Esophagus squamous epithelium (tissue), 5 donors: ENCODE measurements at places on chromosomes 13 and 19.

DNA sequence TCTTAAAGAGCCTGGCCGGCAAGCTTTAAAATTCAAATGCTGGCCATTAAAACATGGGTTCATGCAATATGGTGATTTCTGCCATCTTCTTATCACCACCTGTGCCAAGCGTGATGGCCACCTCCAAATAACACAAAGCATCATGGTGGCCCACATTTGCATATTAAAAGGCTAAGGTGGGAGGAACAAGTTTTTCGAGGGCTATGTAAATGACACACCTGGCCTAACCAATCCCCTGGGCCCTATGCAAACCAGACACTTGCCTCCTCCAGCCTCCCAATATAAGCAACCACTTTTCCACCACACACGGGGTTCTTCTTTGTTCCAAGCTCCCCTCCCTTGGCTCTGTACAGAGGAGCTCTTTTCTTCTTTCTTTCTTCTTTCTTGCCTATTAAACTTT lies 14.4 kb downstream of the LILRB4 start:
- no peak for DNase-seq

DNA sequence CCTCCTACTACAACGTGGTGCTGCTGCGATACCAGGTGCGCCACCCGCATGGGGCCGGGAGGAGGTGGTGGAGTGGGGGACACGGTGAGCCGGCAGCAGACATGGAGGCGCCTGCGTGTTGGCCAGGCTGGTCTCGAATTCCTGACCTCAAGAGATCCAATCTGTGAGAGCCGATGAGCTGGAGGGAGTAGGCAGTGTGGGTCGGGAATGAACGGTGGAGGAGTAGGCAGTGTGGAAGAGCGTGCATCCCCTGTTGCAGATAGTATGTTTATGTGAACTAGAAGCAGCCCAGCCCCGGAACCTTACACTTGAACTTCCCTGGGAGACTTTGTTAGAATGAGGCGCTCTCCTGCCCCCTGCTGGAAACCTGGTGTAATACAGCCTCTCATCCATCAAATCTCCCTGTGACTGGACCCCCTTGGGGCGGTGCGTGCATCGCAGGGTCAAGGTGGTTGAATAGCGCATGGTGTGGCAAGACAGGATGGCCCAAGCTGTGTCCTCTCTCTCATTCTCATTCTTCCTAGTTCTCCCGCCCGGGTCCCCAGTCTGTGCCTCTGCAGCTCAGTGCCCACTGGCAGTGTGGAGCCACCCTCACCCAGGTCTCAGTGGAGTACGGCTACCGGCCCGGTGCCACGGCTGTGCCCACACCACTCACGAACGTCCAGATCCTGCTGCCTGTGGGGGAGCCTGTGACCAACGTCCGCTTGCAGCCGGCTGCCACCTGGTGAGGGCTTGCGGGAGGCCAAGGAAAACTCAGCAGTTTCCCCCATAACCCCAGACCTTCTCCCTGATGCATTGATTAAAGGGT lies 10.5 kb upstream of the B3GNT3 start:
- no peak for DNase-seq

DNA sequence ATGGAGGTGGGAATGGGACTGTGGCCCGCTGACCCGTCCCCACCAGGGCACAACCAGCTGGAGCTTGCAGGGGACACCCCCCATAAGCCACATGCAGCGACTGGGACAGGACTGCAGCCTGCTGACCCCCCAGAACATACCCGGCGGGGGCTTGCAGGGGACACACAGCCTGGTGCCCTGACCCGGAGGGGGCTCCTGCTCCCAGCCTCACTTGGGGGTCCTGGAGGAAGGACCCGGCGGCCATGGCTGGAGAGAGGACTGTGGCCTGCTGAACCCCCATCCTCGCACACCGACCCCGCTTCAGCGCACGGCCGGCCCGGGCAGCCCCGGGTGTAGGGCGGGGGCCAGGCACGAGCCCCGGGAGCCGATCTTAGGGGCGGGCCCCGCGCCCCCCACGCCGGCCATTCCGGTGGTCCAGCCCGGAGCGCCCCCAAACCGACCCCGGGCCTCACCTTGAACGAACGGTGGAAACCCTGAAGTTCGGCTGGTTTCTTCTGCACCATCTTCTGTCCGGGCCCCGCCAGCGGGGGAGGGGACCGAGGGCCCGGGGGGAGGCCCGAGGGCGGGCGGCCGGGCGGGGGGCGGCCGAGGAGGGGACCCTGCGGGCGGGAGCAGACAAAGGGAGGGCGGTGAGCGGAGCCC lies 574 bp downstream of the MKNK2 start:
- no peak for DNase-seq

DNA sequence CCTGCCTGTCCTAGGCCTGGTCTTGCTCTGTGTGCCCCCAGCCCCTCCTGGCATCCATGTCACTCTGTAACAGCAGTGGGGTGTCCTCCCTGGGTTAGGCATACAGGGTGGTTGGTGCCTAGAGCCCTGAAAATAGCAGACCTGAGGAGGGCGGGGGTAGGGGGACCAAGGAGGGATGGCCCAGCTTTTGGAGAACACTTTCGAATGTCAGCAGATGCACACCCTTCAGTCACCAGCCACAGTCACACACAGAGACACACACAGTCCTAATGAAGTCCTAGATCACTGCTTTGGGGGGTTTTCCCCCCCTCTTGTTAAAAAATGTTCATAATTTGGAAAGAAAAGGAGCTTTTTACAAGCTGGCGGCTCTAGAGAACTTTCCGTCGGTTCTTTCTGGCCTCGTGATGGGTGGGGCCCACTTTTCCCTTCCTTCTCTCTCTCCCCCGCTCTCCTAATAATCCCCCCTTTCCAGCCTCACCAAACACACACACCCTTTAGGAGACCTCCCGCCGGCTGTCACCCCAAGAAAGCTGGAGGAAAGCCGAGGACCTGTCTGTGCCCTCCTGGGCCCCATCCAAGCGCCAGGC lies 47.9 kb downstream of the LYL1 start:
- no peak for DNase-seq

DNA sequence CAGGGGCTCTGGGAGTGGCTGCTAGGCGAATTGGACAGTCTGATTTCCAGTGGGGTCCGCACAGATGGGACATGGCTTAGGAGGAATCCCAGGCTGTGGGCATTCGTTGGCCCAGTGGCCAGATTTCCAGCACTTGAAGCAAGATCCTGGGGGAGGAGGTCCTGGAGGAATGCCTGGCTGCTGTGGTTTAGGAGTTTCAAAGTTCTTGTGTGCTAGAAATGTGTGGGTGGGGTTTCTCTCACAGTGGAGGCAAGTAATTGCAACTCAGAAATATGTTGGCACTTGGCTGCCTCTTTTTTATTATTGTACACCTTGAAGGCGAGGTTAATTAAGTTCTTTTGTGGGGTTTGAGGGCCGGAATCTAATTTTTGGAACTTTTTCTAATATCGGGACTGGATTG lies 17.1 kb downstream of the IGFL3 start:
- DNase-seq, result no peak

DNA sequence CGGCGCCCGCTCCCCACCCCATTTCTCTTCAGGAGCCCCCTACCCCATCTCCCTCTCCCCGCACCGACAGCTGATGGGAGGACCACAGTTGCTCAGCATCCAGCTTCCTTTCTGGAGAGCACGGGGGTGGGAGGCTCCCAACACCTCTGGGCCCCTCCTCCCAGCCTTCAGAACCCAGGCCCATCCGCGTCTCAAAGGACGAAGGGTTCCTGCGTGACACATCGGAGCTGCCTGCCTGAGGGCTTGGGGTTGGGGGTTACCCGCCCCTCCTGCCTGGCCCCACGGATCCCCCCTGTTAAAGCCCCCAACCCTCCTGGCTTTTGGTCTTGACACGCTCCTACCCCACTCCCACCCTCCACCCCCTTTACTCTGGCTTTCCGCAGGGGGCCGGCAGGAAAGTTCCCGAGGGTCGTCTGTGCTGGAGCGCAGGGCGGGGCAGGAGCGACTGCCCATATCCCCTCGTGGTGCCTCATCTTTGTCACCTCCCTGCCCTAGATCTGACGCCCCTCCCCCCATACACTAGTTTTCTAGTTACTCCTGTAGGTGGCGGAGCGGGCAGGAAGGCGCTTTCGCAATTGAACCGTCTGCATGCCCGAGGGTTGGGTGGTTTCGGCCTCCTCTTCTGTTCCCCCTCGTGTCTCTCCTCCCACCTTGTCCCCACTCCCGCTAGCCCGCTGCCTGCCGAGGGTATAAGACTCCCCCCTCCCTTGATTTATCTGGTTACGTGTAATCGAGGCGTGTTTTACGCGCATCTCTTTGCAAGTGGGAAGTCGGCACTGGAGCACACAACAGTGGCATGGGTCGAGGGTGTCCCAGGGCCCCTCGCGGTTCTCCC lies 924 bp downstream of the TRAPPC5 start:
- DNase-seq, result peak; percentile 46

DNA sequence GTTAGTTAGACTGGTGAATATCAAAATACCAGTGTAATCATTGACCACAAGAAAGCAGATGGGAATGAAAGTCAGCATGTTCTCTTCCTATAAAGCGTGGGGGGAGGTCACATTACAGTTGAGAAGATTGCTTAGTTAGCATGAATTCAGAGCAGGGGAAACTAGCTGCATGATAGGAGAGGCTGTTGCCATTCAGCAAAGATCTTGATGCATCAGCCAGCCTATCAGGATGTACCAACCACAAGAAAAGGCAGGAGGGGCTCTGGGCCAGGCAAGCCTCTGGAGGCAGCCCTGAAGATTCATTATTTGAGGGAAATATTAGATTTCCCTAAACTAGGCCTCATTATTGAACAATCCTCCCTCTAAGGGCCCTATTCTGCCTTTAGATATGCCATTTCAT lies 5.0 kb upstream of the MTMR6 start:
- no peak for DNase-seq

GRCh38 chr19:40512473-40513344 lies 45.9 kb downstream of the SPTBN4 start:
- no peak for DNase-seq

- no peak for DNase-seq
Observed at GRCh38 chr19:4929186-4929585, 19.9 kb downstream of the UHRF1 start.

- no peak for DNase-seq
Observed at GRCh38 chr13:71291842-71292146, 575.2 kb downstream of the DACH1 start.

DNA sequence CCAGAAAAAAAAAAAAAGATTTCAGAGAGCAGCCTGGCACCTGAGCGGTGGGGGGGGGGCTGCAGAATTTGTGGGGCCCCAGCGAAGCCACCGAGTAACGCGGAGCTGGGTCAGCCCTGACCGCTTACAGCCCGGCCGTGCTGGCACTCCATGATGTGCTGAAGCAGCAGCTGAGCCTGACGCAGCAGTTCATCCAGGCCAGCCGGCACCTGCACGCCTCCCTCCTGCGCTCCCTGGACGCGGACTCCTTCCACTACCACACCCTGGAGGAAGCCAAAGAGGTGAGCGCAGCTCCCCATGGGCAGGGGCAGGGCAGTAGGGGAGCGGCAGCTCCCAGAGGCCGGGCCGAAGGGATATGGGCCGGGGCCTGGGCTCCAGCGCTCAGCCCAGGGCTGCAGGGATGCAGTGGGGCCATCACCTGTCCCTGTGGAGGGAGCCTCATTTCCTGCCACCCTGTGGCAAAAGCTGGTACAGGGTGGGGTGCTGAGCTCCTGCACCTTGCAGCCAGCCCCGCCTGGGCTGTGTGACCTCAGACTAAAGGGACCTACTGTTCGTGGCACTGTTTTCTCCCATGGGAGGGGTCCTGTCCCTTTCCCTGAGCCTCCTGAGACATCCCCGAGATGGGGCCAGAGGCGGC lies 18.3 kb downstream of the C19orf44 start:
- no peak for DNase-seq

GRCh38 chr19:51511353-51511752 lies 9.8 kb upstream of the SIGLEC12 start:
- no peak for DNase-seq

GRCh38 chr13:45809801-45810394 lies 41.7 kb downstream of the SIAH3 start:
- no peak for DNase-seq

DNA sequence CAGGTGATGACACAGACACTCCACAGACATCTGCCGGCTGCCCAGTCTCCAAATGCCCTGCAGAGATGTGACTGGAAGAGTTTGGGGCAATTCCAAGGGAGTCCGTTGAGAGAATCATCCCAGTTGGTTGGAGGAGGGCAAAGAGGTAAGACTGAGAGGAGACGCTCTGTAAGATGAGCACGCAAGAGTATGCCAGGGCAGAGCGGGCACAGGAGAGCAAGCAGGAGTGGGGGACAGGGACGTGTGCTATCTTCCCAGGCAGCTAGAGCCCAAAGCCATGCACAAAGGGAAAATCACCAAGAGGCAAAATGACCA lies 156.3 kb upstream of the TSHZ3 start:
- no peak for DNase-seq

DNA sequence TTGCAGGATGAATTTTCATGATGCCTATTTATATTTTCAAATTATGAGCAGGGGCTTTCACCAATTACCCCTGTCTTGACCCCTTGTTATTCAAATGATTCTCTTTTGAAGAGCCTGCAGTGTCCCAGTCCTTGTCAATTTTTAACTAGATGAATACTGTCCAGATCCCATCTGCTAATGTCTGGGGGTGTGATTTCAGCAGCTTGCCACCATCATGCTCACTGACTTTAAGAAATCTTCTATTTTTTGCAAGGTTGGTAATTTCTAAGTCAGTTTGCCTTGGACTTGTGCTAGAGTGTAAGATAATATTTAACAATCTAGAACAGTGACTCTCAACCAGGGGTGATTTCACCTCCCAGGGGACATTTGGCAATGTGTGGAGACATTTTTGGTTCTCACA lies 106.0 kb downstream of the CACNA1A start:
- DNase-seq, result no peak

DNA sequence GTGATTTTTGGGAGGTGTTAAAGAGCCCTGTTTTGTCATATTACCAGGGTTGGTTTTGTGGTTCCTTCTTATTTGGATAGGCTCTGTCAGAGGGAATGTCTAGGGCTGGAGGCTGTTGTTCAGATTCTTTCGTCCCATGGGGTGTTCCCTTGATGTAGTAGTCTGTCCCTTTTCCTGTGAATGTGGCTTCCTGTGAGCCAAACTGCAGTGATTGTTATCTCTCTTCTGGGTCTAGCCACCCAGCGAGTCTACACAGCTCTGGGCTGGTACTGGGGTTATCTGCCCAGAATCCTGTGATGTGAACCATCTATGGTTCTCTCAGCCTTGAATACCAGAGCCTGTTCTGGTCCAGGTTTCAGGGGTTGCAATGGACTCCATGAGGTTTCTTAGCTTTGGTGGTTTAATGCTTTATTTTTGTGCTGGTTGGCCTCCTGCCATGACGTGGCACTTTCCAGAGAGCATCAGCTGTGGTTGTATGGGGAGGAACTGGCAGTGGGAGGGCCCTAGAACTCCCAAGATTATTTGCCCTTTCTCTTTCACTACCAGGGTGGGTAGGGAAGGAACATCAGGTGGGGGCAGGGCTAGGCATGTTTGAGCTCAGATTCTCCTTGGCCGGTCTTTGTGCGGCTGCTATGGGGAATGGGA lies 78.8 kb downstream of the SPRY2 start:
- DNase-seq, result no peak

GRCh38 chr13:106660746-106661625 lies 93.0 kb upstream of the ARGLU1 start:
- no peak for DNase-seq

GRCh38 chr19:58150328-58150921 lies at the start of gene ZNF329:
Gene ZNF329, minus strand, starts transcription at chr19:58150789. Its CDS starts 21,286 bp downstream, at chr19:58129503.
- no peak for DNase-seq
